ENCODE measurements at places on chromosomes 3 and 15.

DNA sequence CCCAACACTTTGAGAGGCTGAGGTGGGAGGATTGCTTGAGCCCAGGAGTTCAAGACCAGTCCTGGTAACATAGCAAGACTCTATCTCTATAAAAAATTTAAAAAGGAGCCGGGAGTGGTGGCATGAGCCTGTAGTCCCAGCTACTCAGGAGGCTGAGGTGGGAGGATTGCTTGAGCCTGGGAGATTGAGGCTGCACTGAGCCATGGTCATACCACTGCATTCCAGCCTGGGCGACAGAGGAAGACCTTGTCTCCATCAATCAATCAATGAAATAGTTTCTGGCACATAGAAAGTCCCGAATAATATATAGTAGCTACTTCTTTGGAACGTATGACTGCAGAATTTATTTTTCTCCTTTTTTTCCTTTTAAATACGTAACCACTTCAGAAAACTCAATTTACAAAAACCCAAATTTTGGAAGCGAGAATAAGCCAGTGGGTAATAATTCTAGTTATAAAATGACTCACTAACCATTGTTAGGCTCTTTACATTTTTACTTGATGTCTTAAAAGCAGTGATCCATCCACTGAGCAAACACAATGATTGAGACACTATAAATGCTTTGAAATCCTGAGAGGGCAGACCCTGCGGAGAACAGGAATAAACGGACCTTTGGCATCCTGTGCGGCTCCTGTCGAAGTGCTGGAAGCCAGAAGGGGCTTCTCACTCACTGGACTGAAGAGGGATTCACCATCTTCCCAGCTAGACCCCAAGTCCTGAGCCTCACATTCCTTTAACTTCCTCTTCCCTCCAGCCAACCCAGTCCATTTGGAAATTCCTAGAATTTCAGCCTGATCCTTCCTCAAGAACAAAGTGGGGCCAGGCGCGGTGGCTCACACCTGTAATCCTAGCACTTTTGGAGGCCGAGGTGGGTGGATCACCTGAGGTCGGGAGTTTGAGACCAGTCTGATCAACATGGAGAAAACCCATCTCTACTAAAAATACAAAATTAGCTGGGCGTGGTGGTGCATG lies 68.4 kb upstream of the MFGE8 start:
- no peak for DNase-seq

- DNase-seq = no peak
Measured at GRCh38 chr15:78501857-78502256, 5.5 kb upstream of the HYKK start.

GRCh38 chr15:91611561-91612323 lies 241.8 kb upstream of the SLCO3A1 start:
- no peak for DNase-seq

GRCh38 chr3:89173546-89173945 lies 66.1 kb downstream of the EPHA3 start:
- no peak for DNase-seq

DNA sequence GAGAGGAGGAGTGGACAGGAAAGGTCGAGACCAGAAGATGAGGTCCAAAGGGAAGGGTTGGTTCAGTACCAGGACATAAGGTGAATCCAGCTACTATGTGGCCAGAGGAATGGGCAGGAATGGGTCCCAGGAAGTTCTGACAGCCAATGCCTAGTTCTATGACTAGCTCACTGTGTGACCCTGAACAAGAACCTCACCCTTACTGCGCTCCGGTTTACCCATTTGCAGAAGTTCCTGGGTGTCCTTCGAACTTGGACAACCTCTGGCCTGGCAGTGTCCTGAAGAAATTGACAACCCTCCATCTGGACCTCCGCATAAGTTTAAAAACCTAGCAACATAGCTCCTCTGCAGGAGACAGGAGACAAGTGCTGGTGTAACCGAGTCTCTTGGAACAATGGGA lies 12.2 kb upstream of the PSTPIP1 start:
- DNase-seq = no peak
